ENCODE measurements at places on chromosomes 4 and X. TPM values are rescaled to one million over a fixed set of nuclear protein-coding genes. Genes with fewer than 3 reads are reported as not detected.
A peak's percentile ranks its signal among the peaks of the same experiment; 100 is the strongest.

The WNK3 gene
- total RNA-seq = not detected

DNA sequence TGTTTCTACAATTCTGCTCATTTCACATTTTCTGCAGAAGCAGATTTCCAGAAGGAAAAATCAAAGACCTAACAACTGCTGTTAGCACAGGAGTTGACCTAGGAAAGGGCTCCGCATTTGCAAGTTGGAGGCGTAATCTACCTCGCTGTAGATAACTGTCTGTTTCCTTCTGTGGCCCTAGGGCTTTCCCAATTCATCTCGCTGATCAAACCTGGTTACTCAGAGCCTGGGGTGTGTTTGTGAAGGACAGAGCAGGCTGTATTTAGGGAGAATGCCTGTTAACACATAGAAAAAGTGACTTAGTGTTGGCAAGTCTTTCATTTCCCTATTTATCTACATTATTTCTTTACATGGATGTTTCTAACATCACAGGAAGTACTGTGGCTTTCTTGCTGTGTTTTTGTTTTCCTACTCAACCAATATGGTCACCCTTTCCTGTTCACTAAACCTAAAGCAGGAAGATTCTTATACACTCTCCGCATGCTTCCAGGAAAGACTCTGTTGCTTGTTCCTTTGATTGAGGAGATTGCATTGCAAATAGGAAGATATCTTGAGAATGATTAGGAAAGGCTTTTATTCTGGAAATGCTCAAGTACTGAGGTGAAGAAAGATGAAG, 40.5 kb downstream of the AGA start:
- no peak for DNase-seq

DNA sequence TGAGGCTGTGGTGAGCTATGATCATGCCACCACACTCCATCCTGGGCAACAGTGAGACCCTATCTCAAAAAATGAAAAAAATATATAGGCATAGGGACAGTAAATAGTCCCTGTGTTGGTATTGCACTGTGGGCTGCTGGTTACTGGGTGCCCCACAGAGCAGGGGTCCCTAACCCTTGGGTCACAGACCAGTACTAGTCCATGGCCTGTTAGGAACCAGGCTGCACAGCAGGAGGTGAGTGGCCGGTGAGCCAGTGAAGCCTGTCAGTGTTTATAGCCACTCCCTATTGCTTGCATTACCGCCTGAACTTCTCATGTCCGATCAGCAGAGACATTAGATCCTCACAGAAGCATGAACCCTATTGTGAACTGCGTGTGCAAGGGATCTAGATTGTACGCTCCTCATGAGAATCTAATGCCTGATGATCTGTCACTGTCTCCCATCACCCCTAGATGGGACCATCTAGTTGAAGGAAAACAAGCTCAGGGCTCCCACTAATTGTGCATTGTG, 106.5 kb downstream of the TNIP2 start:
- no peak for DNase-seq

GRCh38 chrX:50161127-50161526, 39.7 kb downstream of the AKAP4 start:
- no peak for DNase-seq

GRCh38 chr4:87078987-87079486, 141.4 kb downstream of the KLHL8 start:
- DNase-seq = peak; percentile 69

The NDST4 gene
- total RNA-seq = not detected

DNA sequence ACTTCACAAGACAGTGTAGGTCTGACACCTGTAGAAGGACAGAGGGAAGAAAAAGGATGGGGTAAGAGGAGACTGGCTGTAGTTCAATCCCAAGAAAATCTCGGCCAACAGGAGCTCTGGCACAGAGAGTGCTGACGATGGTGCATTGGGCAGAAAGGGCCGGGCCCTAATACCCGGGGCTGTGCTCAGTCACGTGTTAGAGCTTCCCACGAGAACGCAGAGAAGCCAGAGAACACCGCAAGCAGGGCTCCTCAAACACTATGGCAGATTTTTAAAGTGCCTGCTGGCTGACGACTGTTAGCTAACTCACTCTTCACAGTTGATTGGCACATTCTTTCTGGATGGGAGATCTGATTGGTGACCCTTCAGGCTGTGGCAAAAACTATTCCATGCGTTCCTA, 35.5 kb downstream of the EREG start:
- no peak for DNase-seq

DNA sequence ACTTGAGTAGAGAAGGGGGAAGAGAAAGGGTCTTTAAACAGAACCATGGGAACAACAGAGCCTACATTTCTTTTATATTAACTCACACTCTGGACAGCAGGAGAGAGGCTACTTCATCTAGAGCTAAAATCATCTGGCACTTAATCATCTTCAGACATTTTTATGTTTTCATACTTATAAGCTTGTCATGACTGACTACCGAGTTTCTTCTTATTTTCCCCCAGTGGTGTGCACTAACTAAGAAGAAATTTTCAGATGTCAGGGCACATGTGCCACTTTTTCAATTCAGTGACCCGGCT, 11.8 kb upstream of the RTL5 start:
- no peak for DNase-seq

GRCh38 chrX:9376111-9376510, 88.7 kb upstream of the TBL1X start:
- DNase-seq = no peak
